ENCODE measurements at places on chromosomes 4 and X.

DNA sequence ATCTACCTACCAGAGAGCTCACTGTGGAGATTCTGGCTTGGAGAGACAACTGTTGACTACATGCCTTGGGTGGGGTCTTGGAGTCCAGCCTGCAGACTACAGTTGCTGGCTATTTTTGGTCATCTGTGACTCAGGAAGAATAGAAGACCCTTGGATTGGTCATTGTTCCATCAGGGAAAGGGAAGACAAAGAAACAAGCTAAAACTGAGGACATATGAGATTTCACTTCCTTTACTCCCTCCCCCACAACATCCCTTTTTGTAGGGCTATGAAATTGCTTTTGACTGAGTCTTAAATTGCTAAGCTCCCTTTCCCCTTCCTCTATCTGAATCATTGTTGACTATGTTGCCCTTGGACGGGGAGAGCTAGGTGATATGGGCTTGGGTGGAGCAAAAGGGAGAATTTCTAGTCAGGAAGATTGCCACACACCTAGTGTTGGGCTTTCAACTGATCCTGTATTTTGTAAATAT is 11.7 kb downstream of the MSN start:
- DNase-seq, result peak; percentile 75

DNA sequence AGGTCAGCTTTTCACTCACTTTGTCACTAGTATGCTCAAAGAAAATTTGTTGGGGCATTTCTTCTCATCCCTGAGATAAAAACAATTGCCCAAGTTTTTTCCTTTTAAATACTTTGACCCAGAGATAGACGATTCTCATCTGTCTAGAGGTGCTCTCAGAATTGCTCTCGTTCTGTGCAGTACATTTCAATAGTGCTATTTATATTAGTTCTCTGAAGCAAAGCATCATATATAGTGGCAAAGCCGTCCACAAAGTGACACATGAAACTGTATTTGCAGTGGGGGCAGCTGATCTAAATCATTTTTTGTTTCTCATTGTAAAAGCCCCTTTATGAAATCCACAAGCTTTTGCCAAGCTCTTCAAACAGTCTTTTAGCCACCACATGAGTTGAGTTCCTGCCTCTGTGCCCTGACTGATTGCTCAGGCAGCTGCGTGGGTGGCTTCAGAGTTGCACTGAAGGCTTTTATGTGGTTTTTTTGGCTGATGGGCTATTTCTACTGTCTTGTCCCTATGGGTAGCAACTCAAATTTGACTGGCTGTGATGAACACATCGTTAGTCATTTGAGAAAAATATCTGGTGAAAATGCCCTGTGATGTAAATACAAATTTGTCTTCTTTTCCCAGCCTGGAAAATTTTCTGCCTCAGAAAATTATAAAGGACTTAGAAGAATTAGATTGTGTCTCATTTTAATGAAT is 119.1 kb upstream of the OTUD4 start:
- peak; percentile 94 for DNase-seq

GRCh38 chr4:75429208-75429607 is 85.0 kb downstream of the RCHY1 start:
- DNase-seq, result no peak

GRCh38 chr4:35939751-35940150 is 304.6 kb downstream of the ARAP2 start:
- no peak for DNase-seq

GRCh38 chr4:6474705-6475457 is 2.5 kb upstream of the PPP2R2C start:
- no peak for DNase-seq

DNA sequence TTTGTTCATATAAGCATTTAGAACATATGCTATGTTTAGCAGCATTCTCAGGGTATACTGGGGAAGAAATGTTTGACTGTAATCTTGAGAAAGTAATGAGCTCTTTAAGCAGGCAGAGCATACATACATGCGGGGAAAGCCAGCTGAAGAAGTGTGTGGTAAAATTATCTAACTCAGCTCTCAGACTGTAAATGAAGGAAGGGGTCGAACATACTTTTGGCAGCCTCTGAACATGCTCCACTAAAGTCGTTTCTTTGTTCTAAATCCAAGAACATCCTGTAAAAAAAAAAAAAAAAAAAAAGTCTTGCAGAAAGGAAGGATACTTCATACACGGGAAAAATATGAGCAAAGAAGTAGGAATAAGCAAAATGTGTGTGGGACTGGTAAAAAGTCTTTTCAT is 224.8 kb downstream of the GRID2 start:
- no peak for DNase-seq

- peak; percentile 55 for DNase-seq
Observed at GRCh38 chr4:80266902-80267380, 477 bp downstream of the FGF5 start.

- DNase-seq, result no peak
Observed at GRCh38 chr4:105996845-105997244, 101.6 kb downstream of the NPNT start.

GRCh38 chr4:185640811-185641675 is 105.7 kb upstream of the PDLIM3 start:
- DNase-seq, result peak; percentile 74

- DNase-seq, result no peak
Observed at GRCh38 chr4:107902715-107903114, 28.6 kb upstream of the CYP2U1 start.

DNA sequence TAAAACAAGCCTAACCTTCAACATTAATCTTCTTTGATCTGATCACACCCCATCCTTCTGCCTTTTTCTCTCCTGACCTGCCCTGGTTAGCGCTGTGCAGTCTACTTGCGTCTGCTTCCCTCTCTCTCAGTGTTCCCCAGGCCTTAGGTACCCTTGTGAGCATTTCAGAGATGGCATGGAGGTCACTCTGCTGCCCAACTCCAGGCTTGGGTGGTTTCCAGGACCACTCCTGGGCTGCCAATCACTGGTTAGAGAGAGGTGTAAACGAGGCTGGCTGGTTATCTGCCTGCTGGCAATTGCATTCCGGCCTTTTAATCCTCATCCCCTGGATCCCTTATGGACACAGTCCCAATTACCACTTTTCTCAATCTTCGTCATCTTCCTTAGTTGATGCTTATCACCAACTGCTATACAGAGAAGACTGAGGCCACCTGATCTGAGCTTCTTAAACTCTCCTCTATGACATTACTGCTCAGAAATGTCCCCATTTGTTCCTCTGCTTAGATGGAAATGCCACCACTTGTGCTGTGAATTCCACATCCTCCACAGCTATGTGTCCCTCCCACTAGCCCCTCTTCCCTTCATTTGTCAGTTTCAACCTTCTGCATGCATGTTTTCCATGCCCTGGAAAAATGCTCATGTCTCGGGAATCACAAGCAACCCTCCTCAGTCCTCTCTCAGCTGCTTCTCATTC is 29.0 kb upstream of the BCLAF3 start:
- no peak for DNase-seq

GRCh38 chr4:2621419-2621818 is 85.0 kb downstream of the FAM193A start:
- DNase-seq, result no peak

- DNase-seq, result no peak
Observed at GRCh38 chr4:67926485-67926884, 36.8 kb downstream of the TMPRSS11A start.

DNA sequence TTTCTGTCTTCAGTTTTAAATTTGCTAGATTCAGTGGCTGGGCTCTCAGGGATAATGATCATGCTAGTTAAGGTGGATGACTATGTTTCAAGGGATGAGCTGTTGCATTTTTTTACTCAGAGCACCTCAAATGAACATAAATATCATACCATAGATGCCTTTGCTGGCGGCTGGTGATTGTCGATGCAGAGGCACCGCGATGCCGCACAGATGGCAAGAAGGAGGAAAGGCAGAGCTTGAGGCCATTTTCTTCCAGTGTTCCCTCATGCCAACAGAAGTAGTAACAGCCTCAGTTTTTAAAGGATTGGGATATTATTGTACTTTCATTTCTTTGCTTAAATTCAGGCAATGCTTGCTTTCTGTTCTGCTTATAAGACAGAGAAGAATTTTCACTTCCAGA is 654.7 kb upstream of the IGFBP7 start:
- DNase-seq, result no peak

DNA sequence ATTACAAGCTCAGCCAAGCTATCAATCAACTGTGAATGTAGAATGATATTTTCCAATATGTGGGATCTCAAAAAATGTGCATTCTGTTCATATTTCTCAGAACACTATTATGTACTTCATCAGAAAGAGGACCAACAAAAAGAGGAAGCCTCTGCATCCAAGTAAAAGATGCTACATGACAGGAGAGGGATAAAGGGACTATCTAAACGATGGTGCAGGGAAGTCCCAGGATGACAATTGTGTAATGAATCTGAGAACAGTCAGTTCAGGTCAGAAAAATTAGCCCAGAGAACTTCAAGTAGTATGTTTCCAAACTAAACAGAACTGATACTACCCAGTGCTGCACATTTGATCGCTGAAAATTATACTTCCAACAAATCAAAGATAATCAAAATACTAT is 127.0 kb downstream of the ZNF330 start:
- DNase-seq, result no peak

GRCh38 chrX:69365755-69366154 is 138.4 kb upstream of the NALF2 start:
- no peak for DNase-seq

DNA sequence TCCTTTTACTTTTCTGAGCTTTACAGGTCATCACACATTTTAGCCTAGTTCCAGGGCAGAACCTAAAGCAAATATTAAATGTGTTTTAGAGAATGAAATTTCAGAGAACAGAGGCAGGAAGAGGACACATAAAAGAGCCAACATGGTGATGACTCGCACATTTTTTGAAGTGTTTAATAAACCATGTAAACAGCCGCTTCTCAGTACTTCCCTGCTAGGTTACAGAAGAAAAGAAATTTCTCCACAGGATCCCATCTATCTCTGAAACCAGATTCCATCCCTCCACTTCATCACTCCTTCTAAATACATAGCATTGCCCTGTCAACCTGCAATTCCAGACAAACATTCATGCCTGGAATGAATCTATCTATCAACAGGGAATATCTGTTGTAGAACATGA is 949.5 kb upstream of the PCDH7 start:
- peak; percentile 0 for DNase-seq

DNA sequence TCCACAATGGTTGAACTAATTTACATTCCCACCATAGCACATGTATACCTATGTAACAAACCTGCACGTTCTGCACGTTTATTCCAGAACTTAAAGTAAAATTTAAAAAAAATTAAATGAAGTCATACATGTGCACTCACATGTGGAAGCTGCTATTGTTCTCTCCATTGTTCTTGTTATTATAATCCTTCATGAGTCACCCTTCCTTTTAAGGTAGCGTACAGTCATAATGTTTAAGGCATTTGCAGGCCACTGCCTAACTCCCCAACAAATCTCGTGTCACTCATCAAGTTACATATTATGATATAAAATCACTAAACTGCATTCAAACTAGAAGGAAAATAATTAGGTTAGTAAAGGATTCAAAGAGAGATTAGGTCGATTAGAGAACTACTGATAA is 63.6 kb downstream of the SLC7A11 start:
- DNase-seq, result peak; percentile 35

DNA sequence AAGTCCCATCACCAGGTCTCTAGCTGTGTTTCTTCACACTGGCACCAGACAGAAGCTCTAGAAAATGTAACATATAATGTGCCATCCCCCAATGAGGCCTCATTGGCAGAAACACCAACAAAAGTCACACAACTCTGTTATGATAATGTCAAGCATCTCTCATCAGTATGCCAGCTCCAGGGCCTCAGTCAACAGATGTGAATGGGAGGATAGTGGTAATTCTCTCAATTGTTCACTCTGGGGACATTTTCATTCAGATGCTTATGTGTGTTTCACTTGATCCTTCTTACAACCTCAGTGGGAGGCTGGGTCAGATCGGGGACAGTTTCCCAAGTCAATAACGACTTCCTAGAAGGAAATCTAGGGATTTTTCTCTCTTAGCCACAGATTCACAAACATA is 57.5 kb upstream of the SCOC start:
- no peak for DNase-seq

DNA sequence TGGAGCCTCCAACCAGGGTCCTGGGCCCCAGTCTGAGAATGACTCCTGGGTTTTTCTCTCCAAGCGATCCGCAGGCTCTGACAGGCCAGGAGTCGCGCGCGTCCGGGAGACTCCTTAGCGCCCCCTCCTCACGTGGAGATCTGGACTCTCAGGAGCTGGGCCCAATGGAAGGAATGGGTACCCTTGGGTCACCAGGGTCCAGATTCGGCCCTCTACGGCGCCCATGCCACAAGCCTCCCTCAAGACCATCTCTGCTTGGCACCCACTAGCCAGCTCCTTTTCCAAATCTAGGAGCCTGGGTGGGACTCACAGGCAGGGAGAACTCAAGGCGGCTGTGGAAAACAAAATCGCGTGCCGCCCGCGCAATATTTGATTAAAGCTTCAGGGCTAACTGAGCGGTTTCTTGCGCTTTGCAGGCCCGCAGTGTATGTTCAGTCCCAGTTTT is 7.1 kb downstream of the HAND2 start:
- no peak for DNase-seq

- no peak for DNase-seq
Observed at GRCh38 chr4:158823461-158823873, 54.6 kb downstream of the FNIP2 start.

- DNase-seq, result no peak
Observed at GRCh38 chr4:155774033-155774432, 15.2 kb downstream of the GUCY1B1 start.

- no peak for DNase-seq
Observed at GRCh38 chrX:153869473-153870287, 16.3 kb downstream of the L1CAM start.
